ENCODE measurements at places on chromosomes 5 and 9. TPM values are rescaled to one million over a fixed set of nuclear protein-coding genes. Genes with fewer than 3 reads are reported as not detected.

DNA sequence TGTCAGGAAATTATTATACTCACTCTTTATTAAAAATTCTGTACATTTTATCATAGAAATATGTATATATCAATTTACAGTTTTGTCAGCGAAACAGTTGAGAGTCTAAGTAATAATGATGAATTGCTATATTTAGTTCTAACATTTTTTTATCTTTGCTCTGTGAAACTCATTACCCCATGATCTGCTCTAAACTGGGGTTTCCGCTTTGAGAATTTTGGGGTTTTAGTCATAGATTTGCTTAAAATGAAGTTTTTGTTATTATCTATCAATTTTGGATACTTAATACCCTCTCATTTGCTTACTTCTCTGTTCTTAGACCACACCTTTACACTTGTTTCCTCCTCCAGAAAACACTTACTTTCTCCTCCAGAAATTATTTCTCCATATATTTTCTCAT is 333.8 kb upstream of the MPDZ start:
- no peak for DNase-seq

- DNase-seq: no peak
Observed at GRCh38 chr5:180703912-180704311, 35.9 kb downstream of the OR2Y1 start.

DNA sequence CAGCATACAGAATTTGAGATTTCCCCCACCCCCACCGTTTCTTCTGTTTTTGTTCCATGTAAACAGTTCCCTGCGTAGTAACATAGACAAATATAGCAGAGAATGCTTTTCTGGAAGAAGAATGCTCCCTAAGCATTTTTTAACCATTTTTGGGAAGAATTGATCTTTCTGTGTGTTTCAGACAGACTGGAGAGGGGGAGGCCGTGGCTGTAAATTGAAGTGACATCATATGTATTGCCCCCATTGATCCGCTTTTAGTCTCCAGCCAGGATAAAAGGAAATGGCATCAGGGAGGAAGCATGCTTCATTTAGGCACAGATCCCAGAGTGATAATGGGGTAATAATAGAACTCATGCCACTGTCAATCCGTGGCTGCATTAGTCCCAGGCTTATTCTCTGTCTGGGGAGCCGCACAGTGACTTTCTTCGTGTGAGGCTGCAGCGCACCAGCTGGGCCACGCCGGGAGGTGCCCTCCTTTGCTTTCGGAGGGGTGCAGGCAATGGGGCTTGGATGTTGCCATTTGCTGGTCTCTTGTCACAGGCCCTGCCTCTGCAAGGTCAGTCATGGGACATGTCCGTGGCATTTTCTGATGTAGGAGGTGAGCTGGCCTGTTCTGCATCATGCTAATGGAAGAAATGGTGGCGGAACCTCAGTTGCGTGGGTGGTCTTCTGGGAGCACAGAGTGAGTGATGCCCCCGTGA is 261.5 kb downstream of the FANCC start:
- no peak for DNase-seq

DNA sequence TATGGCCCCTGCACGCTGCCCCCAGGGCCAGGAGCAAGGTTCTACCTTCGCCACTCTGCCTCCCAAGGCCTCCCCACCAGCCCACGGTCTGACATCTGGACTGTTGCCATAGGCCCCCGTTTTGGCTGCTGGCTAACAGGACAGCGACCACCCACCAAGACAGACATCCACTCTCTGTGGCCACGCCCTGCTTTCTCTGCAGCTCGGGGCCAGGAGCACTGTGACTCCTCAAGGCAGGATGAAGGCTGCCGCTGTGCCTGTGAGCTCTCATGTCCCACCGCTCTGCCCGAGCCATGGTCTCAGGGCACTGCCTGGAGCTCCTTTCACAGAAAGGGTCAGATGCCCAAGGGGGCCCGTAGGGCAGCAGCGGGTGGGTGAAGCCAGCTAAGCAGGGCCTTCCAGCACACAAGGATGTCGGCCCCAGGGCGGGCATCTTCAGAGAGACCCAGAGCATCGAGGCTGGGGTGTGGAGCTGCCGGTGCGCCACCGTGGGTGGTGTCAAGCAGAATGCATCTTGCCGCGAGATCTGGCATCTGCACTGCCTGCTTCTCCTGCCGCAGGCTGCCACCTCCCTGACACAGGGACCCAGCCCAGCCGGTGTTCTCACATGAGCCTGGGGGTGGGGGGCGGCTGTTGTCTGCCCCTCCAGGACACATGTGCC is 92.2 kb upstream of the ADAMTS2 start:
- no peak for DNase-seq

DNA sequence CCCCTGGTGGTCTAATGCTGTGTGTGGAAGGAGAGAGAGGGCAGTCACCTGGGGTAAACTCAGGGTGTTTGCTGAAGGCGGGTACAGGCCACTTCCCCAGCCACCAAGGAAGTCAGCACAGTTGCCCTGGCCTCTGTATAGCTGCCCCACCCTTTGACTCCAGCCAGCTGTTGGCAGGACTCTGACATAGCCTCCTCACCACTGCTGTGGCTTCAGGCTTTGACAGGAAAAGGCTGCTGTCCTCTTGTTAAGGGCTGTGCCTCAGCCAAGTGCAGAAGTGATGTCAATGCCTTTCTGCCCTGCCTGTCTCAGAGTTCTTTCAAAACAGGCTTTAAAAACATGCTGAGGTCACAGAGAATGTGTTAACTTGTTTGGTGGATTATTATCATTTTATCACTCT is 487.2 kb upstream of the KLF4 start:
- no peak for DNase-seq

DNA sequence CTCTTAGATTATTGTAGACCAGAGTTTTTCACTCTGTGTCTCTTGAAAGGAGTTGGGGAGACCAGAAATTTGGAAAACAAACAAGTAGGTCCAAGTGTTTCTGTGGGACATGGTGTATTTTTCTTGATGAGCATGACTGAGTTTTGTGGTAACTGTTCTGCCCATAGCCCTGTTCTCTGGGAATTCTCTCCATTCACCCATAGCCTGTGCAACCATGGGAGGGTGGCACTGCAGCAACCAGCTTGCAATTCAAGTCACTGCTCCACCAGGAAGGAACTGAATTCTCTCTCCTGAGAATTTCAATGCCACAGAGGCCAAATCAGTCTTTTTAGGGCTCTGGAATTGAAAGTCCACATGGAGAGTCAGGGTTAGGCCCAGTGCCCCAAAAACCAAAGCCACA is 475.3 kb upstream of the TRPC7 start:
- DNase-seq: no peak

DNA sequence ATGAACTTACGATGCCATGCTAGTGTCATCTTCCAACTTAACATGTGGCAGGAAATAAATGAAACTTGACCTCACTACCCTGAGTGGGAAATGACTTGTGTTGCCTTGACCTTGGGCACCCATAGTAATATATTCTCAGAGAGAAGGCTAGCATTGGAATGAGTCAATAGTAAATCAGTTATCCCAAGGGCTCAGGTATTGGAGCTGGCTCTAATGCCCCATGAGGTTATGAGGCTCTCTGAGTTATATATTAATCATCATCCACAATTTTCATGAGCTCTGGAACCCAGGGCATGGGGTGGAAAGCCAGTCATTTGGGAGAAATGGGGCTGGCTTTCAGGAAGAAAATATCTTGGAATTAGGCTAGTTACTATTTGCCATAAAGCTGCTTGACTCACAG is 42.4 kb upstream of the SMIM32 start:
- DNase-seq: no peak

GRCh38 chr9:2466703-2467102 is 154.9 kb upstream of the VLDLR start:
- DNase-seq: no peak

DNA sequence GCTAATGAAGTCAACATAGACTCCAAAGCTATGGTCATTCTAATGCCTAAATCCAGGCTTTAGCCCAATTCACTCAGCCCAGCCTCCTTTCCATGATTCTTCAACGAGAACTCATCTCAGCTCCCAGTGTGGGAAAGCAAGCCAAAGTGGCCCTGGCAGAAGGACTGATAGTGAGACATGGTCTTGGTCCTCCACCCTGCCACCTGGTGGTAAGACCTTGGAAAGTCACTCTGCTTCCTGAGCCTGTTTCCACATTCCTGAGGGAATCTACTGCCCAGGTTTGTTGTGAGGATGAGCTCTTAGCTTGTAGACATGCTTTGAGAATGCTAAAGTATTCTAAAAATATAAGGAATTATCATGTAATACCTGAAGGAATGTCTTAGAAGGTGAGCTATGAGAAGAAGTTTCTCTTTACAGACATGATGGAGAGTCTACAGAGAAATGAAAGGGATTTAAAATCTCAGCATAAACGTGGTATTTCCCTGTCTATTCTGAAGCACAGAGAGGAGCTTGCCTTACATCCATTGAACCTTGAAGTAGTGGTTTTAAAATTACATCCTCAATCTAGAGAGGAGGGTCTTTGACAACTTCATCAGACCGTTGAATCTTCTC is 173.5 kb downstream of the TRIM32 start:
- DNase-seq: peak; percentile 18

- DNase-seq: no peak
Observed at GRCh38 chr5:159712672-159713071, 203.6 kb upstream of the ADRA1B start.

GRCh38 chr5:60576425-60576824 is 123.5 kb downstream of the DEPDC1B start:
- DNase-seq: no peak

DNA sequence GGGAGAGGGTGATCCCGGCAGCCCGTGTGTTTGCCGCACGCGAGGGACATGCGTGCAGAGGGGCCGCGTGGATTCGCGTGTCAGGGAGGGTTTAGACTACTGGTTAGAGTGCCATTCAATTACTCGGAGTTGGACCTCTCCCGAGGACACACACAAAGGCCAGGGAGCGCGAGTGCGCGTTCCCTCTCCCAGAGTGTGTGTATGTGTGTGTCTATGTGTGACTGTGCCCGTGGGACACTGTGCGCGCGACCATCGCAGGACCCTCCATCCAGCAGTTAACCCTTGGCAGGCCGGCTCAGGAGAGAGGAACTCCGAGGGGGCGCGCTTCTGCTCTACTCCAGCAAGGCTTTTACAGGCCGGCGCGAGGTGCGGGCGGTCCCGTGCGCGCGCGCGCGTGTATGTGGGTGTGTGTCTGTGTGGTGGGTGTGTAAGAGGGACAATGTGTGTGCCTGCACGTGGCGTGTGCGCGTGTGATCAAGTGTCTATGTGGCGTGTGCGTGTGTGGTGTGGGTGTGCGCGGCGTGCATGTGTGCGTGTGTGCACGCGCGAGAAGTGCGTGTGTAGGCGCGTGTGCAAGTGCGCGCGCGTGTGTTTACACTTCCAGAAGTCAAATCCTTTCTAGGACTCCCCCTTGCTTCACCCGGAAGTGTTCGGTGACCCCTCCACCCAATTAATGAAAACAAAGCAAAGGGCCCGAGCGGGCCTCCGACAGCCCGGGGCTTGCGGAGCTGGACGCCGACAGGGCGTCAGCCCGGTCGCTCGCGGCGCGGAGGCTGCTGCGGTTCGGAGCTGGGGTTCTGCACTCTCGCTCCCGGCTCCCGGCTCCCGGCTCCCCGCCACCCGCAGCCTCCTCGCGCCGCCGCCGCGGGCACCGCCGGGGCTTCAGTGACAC is 75.3 kb upstream of the TBCA start:
- DNase-seq: peak; percentile 44

DNA sequence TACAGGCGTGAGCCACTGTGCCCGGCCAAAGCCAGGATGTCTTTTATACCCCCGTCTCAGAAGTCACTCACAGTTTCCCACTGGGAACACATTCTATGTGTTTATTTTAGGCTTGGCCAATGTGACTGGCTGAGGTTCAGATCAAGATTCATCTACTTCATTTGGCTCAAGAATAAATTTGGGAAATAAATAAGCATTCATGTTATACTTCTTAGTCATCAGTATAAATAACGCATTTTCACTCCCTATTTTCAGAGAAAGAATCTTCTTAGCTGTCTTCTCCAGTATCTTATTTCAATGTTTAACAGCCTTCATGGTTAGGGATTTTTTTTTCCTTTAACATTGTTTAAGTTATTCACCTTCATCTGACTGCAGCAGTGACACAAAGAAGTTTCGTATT is 11.8 kb downstream of the S100Z start:
- no peak for DNase-seq

DNA sequence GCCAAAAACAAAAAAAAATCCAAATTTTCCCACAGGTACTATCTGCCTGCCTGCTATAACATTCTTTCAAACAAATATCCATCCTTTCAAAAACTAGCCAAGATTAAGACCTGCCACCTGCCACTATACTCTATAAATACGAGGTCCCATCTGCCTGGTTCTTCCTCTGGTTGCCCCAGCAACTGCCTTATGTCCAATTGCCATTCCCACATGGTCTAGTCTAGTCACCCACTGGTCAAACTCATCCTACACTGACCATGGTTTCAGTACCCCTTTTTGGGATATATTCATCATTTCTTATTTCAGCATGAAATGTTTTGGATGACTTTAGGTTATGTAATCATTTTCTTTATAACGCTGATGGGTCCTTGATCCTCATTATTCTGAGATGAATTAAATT is 95.1 kb upstream of the CCNG1 start:
- no peak for DNase-seq

DNA sequence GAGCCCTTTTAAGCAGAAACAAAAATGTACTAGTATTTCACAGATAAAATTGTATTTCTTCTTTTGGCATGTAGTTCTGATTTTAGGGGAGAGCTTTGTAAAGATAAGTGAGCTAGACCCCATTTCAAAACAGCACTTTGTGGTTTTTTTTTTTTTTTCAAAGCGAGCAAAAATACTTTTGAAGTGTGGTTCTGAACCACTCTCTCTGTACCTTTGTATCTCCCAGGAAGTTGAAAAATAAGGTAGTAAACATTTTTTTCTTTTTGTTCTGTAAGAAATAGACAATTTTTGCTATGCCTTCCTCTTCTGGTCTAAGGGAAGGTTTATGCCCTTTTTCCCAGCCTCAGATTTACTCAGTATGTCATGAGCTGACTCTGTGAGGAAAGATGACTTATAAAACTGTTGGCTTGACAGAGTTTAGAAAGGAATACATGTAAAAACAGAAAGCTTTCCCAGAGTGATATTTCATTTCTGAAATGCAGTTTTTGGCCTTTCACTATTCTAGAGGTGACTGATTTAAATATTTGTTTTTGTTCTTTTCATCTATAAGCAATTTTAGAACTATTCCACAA is 12.5 kb downstream of the ERCC6L2 start:
- no peak for DNase-seq

DNA sequence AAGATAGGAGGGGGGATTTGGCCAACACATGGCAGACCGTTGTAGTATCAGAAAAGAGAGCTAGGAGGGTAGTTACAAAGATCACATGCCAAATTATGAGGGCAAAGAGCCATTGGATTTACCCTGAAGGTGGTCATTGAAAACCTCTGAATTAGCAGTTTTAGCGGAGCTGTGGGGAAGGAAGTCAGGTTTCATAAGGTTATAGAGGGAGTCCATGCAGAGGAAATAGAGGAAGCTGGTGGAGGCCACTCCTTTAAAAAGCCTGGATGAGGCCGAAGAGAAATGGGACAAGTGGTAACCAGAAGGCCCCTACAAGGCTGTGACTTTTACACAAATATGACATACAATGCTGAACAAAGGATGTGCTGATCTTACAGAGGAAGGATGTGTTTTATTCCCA is 13.2 kb downstream of the DOCK8 start:
- DNase-seq: no peak

- DNase-seq: no peak
Observed at GRCh38 chr9:121269642-121270254, 1.8 kb downstream of the GSN start.

Gene TMEM232
- 2.4 TPM for total RNA-seq

Gene PCDHB3
- 3.0 TPM for total RNA-seq

Gene AGXT2
- not detected for total RNA-seq

Gene PCDHA5
- 0.54 TPM for total RNA-seq

Gene ZNF483
- 48.0 TPM for total RNA-seq

Gene ROR2
- total RNA-seq: 24.2 TPM

Gene SEMA5A
- 3.3 TPM for total RNA-seq

Gene TYRP1
- total RNA-seq: not detected

Gene TPD52L3
- not detected for total RNA-seq

Gene OSMR
- 33.0 TPM for total RNA-seq

Gene ZNF169
- 8.4 TPM for total RNA-seq
